ENCODE measurements at places on chromosomes 4 and X.

- DNase-seq = no peak
Measured at GRCh38 chr4:26238778-26239679, 81.8 kb upstream of the RBPJ start.

GRCh38 chrX:81280148-81280547 lies 78.2 kb downstream of the SH3BGRL start:
- no peak for DNase-seq

DNA sequence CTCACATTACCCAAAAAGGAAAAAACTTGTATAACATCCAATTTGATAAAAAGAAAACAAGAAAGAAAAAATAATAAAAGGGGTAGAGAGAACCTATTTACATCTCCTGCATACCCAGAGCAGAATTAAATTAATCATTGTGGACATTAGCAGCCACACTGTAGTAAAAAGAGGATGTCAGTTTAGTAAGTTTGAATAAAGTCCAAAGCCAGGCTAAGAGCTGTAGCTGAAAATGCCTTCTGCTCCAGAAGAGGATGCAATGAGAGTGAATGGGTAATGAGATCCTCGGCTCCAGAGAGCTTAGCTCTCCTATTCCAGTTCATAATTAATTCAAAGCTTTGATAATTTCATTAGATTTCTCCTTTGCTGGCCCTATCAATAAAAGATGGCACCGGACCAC lies 78.2 kb downstream of the SLC10A7 start:
- no peak for DNase-seq

DNA sequence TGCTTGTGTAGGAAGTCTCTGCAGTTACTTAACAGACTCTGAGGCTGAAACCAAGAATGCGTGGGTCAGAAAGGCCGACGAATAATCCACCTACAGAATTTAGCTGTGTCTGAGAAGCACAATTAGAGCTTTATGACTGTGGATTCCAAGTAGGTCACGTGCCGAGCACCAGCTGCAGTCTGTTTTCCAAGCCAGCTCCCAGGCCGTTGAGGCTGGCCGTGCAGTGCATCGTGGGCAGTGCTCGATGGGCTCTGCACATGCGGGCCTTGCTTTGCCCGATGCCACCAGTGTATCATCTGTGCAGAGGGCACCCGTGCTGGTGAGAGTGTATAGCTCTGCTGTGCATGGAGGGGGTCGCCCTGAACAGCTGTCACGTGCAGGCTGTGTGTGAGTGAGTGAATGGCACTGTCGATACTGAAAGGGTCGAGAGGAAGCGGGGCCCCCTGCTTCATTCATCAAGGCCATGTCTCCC lies 67.5 kb upstream of the CLDN34 start:
- DNase-seq = no peak

DNA sequence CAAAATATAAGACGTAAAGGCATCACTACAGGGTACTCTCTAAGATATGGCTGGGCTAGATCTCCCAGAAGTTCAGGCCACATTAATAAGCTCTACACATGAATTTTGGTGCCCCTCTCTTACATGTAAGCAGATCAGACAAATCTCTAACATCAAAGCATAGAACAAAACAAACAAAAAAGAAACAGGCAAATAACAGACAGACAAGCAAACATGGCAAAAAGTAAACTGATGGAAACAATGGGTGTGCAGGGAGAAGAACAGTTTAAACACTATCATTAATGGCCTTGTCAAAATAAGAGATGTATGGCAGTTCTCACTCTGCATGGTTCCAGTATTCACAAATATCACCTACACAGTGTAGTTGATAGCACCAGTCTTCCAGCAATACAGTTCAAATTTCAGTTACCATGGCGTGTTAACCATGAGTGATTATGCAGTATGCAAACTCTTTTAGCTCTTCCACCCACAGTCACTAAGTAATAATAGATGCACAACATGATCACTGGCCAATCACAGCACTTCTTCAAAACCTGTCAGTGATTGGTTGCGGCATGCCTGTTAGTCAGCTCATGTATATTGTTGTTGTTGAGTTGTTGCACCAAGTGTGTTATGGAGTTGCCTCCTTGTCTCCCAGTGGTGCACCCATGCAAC lies 110.7 kb upstream of the TLR3 start:
- no peak for DNase-seq

- no peak for DNase-seq
Measured at GRCh38 chrX:9071031-9071650, 37.2 kb upstream of the FAM9B start.

GRCh38 chr4:166896254-166896653 lies 338.0 kb downstream of the SPOCK3 start:
- no peak for DNase-seq

DNA sequence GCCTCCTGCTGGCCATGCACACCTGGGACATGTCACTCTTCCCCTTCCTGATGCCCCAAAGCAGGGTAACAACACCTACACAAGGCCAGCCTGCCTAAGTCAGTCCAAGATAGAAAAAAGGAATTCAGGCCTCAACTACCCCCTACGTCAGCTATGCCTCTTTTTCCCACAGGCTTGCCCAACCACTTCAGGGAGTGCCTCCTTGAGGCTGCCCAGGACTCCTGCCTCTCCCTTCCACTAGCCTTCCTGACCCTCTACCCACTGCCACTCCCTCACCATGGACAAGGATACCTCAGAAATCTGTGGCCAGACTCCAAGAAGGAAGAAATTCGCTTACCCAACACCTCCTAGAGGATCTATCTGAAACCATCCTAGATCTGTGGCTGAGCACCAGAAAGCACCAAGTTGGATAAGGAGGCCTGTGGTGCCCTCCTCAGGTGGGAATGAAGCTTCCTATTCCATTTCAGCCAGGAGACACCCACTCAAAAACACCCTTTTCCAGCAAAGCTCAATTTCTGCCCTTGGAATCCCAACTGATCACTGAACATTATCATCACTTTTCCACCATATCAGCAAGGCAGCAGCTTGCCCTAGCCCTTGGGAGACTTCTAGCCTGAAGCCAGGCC lies 1.8 kb downstream of the KDM5C start:
- no peak for DNase-seq

- DNase-seq = no peak
Measured at GRCh38 chrX:252957-253291, 28.3 kb upstream of the PLCXD1 start.

DNA sequence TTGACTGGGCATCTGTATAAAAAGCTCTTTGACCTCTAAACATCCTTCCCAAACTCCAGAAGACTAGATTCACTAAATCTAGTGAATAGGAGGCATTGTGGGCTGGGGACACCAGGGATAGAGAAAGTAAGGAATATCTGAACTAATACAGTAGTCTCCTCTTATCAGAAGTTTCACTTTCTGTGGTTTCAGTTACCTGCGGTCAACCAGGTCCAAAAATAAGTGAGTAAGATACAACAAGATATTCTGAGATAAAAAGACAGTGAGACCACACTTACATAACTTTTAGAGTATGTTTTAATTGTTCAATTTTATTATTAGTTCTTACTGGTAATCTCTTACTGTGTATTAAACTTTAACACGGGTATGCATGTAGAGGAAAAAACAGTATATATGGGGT lies 376.5 kb downstream of the HNRNPD start:
- no peak for DNase-seq

- DNase-seq = no peak
Measured at GRCh38 chr4:61251129-61251528, 51.0 kb downstream of the ADGRL3 start.

DNA sequence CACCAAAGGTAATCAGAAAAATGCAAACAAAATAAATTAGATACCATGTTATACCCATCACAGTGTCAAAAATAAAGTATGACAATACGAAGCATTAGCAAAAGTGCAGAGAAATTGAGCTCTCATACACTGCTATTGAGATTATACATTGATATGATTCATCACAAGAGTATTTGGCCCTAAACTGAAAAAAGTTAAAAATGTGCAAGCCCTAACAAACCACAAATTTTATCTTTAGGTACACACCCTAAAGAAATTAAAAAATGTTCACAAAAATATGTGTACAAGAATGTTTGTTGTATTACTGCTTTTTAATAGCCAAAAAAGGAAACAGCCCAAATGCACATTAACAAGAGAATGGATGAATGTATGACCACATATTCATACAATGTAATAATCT lies 137.9 kb upstream of the MAGEA10 start:
- no peak for DNase-seq

GRCh38 chr4:82398263-82398662 lies 24.5 kb upstream of the HNRNPD start:
- no peak for DNase-seq

GRCh38 chr4:113467581-113467980 lies 294.0 kb downstream of the CAMK2D start:
- peak; percentile 86 for DNase-seq

DNA sequence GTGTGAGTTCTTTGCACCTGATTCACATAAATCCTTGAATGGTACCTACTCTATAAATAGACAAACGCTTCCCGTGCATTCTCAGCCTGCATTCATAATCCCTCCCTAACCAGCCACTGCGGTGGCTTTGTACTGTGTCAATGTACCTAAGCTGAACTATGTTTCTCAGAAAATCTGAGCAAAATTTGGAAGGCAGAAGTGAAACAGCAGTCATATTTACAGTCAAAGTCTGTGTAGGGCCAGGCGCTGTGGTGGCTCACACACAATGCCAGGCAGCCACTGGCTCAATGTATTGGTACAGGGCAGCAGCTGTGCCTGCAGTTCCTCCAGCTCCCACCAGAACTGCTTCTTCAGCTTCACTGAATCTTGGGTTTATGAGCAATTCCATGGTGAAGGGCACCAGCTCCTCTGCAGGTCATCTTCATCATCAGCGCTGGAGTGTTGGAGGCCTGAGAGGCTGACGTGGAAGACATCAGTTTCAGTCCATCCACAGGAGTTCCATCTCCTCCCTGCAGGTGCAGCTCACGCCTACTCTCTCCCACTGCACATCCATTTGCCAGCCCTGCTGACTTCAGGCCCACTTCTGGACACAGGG lies 32.3 kb upstream of the IRF2 start:
- DNase-seq = no peak

GRCh38 chrX:46796574-46797191 lies 37.8 kb upstream of the SLC9A7 start:
- DNase-seq = peak; percentile 75

GRCh38 chr4:6857009-6857882 lies 52.4 kb upstream of the TBC1D14 start:
- DNase-seq = no peak

DNA sequence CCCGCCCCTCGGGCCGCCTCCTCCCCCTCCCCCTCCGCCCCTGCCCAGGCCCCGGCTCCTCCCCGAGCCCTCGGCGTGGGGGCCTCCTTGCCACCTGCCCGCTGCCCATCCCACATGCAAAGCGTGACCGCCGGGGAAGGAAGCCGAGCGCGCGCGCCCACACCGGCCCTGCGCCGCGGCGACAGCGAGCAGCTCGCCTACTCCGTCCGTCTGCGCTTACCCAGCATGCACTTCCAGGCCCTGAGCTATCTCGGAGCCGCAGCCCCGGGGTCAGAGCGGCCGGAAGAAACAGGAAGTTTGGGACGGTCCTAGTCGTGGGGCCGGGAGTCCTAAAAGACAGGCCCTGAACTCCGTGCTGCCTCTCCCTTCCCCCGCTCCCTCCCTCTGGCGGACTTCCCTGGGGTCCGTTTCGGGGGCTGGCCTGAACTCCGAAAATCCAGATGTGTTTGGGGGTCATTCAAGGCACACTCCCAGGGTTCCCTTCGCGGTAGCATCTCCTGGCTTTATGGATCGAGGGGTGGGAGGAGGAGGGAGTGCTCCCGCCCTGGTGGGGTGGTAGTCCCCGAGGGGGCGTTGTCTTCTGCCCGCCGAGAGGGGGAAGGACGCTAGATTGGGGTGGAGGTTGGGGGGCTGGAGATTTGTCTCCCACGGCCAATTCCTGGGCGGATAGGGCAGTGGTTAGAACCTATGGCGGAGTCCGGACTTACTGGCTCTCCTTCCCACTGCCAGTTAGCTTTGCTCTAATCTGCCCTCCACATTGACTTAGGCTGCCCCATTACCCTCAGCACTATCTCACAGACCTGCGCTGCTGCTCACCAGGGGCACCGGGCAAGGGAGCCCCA lies 25.0 kb upstream of the BCORL1 start:
- DNase-seq = peak; percentile 64

GRCh38 chrX:70454441-70455365 lies 10.1 kb downstream of the DLG3 start:
- DNase-seq = peak; percentile 51

GRCh38 chr4:99945718-99946355 lies 581 bp downstream of the DNAJB14 start:
- DNase-seq = peak; percentile 61

- DNase-seq = no peak
Measured at GRCh38 chr4:76989391-76990061, 40.0 kb downstream of the SEPTIN11 start.

GRCh38 chrX:155766321-155766720 lies 114.8 kb upstream of the VAMP7 start:
- DNase-seq = peak; percentile 43

DNA sequence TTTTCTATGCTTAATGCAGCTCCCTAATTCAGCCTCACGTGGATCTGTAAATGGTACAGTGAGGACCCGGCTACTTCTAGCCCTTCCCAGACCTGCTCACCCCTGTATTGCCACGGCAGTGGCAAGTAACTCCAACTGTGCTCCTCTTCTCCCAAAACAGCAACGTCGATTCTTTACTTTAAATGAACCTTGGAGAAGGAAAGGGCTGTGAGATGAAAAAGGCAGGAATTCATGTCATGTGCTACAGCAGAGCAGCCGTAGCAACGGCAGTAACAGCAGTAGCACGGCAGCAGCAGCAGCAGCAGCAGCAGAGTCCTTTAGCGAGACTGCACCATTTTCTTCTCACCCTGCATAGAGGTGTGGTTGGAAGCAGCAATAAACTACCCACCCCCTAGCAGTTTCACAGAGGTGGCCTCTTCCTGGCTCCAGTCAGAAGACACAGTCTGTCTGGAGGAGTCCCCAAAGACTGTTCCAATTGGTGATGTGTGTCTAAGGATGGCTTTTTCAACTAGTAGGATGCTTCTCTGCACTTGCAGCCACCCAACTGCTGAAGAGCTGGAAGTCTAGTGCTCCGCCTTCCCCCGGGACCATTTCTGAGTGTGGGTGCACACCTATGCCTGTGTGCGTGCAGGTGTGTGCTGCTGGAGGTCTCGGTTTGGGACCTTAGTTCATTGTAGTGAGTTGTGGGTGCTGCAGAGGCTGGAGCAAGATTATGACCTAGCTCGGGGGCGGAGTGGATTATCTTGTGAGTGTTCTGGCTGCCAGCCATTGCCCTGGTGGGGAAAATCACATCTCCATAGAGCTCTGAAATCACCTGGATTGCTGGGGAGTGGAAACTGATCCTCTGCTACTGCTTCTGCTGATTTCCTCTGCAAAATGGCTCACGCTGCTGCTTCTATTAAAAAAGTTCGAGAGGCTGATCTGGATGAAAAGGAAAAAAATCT lies 67.2 kb downstream of the ANK2 start:
- no peak for DNase-seq

- DNase-seq = no peak
Measured at GRCh38 chr4:182547435-182547834, 304.2 kb downstream of the TENM3 start.

- DNase-seq = no peak
Measured at GRCh38 chr4:73874386-73874785, 5.2 kb downstream of the CXCL1 start.

GRCh38 chrX:31836479-31836878 lies 764.6 kb upstream of the FTHL17 start:
- no peak for DNase-seq
